Bronchial epithelial cell (primary cell): ENCODE measurements at places on chromosomes 13 and 19. TPM values are rescaled to one million over a fixed set of nuclear protein-coding genes. Genes with fewer than 3 reads are reported as not detected.

Gene RDH8
- not detected in 2 replicates for total RNA-seq

Gene DHDH
- total RNA-seq: 9.2 and 10.8 TPM in 2 replicates

Gene FGF21
- total RNA-seq: not detected in 2 replicates

Gene LYPD4
- not detected in 2 replicates for total RNA-seq

Gene SULT2A1
- total RNA-seq: not detected in 2 replicates

Gene MYBPC2
- not detected in 2 replicates for total RNA-seq

Gene SOX1
- not detected in 2 replicates for total RNA-seq

Gene ODAD3
- not detected in 2 replicates for total RNA-seq

Gene CACNA1A
- under 0.01 TPM in 1 of 2 replicates, not detected in the other for total RNA-seq

Gene FGF9
- under 0.01 and 0.79 TPM in 2 replicates for total RNA-seq
